ENCODE measurements at places on chromosomes 11 and 22.
A peak's percentile ranks its signal among the peaks of the same experiment; 100 is the strongest.

- no peak for DNase-seq
These were observed 48.0 kb downstream of the IGLL5 start for GRCh38 chr22:22935546-22936157.

DNA sequence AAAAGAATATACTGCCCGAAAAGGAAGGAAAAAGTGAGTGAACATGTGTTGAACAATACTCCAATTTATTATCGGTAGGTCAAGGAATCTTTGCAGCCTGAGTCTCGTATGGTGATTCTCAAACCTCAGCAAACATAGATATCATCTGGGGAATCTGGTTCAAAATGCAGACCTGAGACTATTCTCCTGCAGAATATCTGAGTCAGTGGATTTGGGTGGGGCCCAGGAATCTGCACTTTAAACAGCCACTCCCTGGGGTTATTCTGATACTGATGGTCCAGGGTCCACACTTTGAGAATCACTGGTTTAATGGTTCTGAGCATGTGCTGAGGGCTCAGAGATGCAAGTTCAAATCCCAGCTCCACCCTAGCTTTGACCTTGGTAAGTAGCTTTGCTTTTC is 53.6 kb upstream of the GRK3 start:
- DNase-seq = no peak

DNA sequence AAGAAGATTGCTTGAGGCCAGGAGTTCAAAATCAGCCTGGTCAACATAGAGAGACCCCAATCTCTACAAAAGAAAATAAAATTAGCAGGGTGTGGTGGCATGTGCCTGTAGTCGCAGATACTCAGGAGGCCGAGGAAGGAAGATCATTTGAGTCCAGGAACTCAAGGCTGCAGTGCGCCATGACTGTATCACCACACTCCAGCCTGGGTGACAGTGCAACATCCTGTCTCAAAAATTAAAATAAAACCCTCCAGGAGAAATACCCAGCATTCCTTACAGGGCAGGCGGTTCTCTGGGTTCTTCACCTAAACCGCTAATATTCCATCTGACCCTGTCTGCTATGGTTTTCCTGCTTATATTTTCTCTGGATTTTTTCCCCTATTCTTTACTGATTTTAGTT is 13.5 kb downstream of the TCF20 start:
- DNase-seq = no peak

DNA sequence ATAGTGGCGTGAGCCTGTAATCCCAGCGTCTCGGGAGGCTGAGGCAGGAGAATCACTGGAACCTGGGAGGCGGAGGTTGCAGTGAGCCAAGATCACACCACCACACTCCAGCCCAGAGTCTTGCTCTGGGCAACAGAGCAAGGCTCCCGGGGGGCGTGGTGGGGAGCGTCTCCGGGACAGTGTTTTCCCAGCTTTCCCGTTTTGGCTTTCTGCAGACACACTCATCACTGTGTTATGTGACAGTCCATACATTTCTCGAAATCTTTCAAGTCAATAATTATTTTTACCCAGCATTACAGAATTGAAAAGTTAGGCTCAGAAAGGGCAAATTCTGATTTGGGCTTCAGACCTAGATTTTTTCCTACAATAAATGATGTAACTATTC is 31.7 kb downstream of the NEAT1 start:
- DNase-seq = no peak

GRCh38 chr22:39383841-39384625 is 15.5 kb upstream of the TAB1 start:
- peak; percentile 58 for DNase-seq

DNA sequence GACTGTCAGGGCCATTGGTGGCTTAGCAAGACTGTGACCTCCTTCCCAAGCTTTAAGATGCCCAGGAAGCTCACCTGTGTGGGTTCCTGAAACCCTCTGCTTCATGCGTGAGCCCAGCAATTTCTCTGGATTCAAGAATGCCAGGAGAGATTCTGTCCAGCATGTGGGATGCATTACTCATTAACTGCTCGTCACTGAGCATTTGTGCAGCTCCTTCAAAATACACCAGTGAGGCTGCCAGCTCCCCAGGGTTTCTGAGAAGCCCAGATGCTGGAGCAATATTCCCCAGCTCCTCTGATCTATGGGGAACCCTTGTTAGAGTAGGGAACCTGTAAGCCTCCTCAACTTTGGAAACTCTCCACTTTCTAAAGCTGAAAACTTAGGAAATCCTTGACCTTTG is 126.5 kb downstream of the CHST1 start:
- no peak for DNase-seq
